ENCODE measurements at places on chromosomes 3 and 15. TPM values are rescaled to one million over a fixed set of nuclear protein-coding genes. Genes with fewer than 3 reads are reported as not detected.
A peak's percentile ranks its signal among the peaks of the same experiment; 100 is the strongest.

GRCh38 chr3:195573611-195574496, 9.9 kb downstream of the APOD start:
- DNase-seq: no peak

FMN1 gene
- 1.7 TPM for total RNA-seq

DNA sequence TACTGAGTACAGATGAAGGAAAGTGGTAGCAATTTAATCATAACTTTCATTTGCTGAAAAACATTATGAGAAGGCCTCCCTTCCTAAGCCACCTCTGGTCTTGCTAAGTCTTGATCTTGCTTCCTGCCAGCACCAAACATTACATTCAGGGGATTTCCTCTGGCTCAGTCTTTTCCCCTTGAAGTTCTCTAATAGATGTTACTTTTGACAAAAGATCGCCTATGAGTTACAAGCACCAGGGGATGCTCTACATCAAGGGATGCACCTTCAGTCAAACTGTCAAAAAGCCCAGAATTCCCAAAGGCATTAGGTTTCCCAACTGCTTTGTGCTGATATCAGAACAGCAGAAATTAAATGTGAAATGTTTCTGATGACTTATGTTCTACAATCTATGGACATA, 47.3 kb downstream of the AQP9 start:
- no peak for DNase-seq

DNA sequence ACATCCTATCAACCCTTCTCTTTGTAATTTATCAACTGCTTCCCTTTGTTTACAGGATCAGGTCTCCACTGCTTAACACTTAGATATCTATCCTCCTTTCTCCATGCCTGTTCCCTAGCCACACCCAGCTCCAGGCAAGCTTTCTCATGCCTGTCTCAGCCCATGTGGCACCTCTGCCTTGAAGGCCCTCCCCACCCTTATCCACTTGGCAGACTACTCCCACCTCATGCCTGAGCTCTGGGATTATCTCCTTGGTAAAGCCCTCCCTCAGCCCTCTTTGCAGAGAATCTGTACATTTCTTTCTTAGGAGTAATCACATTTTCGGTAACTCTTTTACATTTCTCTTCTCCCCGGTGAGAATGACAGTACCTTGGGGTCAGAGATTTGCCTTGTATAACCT, 96.0 kb downstream of the ATP1B3 start:
- DNase-seq: peak; percentile 32

CYP8B1 gene
- total RNA-seq: not detected

DNA sequence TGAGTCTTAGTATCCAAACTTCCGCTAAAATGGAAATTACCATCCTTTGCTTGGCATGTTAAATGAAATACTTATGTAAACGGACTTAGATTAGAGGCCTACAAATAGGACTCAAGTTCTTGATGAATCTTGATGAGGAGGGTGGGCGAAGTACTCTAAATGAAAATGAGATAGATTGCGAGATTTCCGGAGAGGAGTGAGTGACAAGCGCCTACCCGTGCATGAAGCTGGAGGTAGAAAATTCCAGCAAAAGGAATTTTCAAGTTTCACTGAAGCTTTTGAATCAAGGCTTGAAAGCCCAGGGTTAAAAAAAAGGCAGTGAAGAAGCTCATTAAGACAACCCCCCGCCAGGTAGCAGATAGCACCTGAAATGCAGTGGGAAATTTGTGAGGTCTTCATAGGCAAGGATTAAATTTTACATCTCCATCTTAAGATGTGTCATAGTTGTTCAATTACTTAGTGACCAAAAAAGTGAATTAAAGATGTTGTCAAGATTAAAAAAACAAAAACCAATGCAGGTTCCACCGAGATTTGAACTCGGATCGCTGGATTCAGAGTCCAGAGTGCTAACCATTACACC, 655 bp upstream of the RAB11A start:
- no peak for DNase-seq

Measured in foreskin keratinocyte (primary cell).